ENCODE measurements at places on chromosomes 6 and 20.

DNA sequence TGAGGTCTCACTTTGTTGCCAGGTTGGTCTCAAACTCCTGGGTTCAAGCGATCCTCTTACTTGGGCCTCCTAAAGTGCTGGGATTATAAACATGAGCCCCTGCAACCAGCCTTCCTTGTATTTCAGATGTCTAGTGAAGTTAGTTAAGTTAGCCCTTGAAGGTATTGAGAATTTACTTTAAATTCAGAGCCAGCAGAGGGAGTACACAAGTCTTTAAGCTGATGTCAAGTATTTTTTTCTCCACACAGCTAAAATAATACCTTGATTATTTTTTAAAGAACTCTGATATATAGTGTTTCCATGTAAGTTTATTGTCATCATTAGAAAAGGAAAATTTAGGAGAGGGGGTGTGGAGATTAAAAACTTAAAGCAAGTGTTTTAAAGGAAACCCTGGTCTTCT is 9.8 kb downstream of the FOXO3 start:
- no peak for DNase-seq

- DNase-seq, result no peak
Measured at GRCh38 chr20:32594204-32594603, 9.1 kb upstream of the NOL4L start.

DNA sequence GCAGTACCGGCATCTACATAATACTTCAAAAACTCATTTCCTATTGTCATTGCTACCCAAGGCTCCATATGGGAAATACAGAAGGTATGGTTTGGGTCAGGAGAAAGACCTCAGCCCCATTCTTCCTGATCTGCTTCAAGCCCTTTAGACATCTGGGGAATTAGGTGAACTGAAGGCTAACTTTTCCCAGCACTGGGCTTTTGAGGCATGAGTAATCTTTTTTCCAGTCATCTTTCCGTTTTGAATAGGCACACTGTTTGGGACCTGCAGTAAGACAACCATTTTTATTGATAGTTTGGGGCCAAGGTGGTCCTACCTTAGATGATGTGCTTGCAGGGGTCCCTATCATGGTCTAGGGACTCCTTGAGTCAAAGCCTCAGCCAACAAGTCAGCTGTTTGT is 198.4 kb downstream of the HAO1 start:
- DNase-seq, result no peak

GRCh38 chr6:12467706-12468670 is 177.8 kb downstream of the EDN1 start:
- no peak for DNase-seq

GRCh38 chr20:46013829-46014516 is 5.3 kb downstream of the MMP9 start:
- DNase-seq, result peak; percentile 61

GRCh38 chr6:170085475-170086401 is 205.1 kb downstream of the DLL1 start:
- DNase-seq, result no peak

GRCh38 chr20:31602779-31603441 is 2.2 kb upstream of the ID1 start:
- DNase-seq, result peak; percentile 35

GRCh38 chr6:125198398-125198937 is 44.9 kb downstream of the TPD52L1 start:
- no peak for DNase-seq

- DNase-seq, result no peak
Measured at GRCh38 chr20:44703183-44703925, 11.8 kb upstream of the CCN5 start.

DNA sequence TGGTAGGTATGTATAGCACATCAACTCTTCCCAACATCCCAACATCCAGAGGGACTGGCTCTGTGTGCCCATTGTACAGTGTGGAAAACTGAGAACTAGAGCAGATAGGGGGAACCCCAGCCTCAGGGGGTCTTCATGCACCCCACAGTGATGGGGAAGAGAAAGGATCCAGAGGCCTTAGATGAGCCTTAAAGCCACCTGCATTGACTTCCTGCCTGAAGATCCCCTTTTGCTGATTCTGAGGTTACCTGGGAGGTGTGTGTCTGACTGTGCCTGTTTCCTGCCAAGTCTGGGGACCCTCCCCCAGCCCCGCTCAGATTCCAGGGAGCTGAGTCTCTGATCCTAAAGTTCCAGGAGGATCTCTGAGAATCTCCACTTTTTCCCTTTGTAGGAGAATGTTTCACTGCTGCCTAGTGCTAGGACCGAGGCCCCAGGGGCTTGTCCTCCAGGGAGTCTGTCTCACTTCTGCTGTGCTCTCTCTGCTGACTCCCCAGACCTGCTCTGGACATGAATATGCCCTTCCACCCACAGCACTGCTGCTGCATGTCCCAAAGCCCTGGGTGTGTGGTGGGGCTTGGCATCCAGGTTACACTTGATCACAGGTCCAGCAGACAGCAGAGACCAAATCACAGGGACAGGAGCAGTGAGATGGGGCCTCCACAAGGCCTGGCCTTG is 12.8 kb upstream of the PGC start:
- DNase-seq, result no peak

DNA sequence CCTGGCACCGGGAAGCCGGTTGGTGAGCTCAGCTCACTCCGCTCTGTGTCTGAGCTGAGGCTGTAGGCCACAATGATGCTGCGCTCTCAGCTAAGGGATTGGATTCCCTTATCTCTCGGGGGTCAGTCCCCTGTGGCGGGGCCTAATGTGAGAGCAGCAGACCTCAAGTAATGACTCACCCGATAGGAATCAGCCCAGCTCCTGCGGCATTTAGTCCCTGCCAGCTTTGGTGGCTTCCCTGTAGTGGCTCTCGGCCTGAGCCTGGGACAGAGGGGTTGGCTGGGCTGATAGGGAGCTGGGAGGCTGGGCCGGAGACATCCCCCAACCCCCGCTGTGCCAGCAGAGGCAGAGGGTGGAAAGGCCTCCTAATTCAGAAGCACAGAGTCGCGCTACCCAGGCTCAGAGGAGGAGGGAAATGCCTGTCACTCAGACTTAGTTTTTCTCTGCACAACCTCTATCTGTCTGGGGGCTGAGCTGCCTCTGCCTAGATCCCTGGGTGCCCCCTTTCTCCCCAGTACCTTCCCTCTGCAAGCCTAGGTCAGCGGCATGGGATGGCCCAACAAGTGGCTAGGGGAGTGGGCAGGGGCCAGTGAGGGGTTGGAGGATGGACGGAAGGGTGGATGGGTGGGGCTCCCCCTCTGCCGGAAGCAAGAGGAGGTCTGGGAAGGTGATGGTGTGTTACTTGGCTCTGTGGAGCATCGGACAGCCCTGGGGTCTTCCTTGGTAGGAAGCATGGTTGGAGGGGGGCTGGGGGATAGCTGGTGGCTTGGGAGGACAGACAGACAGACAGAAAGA is 92.2 kb downstream of the CDH22 start:
- DNase-seq, result no peak

DNA sequence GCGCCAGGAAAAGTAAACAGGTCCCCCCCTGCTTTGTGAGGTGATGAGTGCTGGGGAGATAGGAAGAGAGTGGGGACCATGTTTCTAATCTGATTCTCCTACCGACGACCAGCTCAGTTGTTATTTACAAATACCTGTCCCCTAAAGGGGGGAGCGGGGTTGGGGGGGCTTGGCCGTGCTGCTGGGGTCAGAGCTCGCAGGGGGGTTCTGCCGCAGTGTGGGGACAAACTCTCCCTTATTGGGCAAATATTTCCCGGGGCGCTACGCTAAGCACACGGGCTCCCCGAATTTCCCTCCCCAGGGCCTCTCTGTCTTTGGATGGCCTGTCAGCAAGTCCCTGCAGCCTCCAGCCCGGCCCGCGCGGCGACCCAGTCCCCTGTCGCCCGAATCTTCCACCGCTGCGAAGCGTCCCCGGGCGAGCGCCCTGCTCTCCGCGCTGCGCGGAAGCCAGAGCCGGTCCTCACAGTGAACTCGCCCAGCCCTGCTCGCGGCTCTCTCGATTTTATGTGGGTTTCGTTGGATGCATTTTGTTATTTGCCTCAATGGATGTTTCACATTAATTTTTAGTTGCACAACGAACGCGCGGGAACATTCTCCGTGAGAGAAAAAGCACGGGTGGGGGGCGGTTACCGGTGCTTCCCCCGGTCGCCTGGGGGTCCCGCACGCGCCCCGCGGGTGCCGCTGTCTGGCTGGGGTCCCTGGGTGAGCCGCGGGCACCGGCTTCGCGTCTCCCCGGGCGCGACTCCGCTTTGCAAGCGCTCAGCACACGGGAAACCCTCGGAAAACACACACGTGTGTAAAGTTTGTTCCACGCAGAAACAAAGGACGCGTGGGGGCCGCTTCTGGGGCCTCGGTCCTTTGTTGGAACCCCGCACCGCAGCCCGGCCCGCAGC is 1.5 kb upstream of the STX16 start:
- DNase-seq, result peak; percentile 29

DNA sequence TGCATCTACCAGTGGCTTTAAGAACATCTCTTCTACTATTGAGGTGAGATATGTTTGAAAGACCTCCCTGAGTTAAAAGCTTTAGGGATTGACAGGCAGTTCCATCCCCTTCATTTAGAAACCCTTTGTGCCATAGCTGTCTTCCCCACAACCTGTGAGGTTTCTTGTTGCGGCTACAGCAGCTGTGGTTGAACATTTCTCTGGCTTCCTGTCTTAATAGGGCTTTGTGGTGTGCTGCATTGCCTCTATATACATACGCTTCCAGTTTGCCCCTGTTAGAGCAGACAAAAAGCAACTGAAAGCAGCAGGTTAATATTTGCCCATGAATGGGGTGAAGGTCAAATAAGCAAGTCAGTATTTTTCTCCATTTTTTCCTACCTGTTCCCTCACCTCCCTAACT is 210.2 kb downstream of the TMEM200A start:
- peak; percentile 4 for DNase-seq

DNA sequence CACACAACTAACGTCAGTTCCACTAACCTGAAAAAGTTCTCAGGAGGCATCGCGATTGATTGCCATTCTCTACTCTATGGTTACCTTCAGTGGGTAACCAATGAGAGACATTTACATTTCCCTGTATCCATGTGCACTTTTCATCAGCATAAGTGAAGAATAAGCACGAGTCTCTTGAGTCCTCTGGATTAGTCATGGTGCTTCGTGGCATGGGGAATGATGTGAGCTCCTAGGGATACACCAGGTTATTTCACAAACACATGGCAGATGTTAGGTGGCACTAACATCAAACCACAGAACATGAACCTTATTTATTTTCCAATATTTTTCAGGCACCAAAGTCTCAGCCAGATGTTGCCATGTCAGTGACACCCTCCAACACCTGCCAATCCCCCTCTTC is 64.0 kb downstream of the FYN start:
- no peak for DNase-seq

DNA sequence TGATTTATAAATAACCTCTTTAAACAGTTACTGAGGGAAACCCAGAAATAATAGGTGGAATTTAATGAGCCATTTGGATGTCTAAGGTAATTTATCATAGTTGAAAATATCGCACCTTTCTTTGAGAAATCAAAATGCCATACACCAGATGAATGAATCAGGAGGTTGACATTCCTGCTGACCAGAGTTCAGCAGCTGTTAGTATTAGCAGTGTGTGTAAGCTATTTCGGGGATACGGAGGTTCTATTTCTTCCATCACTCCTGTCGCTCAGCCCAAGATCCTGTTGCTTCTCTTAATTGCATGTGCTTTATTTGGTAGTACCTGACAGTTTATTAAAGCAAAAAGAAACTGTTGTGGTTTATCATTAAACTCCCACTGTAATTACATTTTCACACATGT is 67.1 kb downstream of the HDGFL1 start:
- DNase-seq, result no peak

DNA sequence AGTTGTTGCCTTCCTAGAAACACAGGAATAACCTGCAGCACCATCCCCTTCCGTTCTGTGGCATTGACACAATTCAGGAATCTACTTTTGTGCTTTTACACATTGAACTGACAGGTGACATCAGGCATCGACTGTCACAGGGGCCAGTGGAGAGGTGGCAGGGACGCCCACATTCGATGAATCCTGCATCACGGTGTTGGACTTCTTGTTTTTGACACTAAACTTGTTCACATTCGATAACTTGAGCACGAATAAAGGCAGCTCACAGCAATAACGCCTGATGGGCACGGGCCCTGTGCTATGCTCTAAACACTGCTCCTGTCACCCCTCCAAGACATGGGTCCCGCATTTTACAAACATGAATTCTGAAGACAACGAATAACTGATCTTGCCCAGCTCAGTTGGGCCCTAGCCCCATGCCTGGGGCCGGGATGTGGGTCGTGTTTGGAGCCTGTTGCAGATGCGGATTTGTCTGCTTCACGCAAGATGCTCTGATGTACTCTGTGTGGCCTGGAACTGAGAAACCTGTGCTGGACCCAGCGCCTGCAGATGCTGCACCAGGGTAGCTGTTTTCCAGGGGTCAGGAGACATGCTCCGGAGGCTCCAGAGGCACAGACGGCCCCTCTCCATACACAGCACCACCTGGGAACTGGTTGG is 75.7 kb downstream of the TTLL2 start:
- no peak for DNase-seq

GRCh38 chr6:147226163-147226724 is 22.0 kb downstream of the STXBP5 start:
- no peak for DNase-seq

DNA sequence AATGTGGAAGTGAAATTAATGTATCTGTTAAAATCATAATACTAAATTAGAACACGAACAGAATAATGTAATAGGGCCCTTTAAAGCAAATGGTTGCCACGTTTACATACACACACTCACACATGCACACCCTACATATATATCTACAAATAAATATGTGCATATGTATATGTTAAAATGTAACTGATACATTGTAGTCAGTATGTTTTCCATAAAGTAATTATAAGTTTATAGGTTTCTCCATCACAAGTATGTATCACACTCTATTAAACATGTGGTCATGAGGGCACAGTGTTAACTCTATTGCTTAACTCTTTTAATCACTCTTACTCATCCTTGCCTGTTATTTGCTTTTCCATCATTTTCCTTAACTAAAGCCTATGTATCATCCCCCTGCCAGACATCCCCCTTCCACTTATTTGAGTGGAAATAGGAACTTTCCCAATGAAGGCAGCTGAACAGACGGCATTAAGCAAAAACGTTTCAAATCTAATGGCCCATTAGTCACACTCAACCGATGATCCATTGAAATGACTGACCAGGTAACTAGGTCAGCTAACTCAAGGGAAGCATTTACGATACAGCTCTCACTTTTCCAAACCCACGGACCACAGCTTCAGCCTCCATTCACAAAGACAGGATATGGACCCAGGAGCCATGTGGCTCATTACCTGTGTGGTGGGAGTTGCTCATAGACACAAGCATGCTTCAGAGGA is 89.3 kb downstream of the HAO1 start:
- DNase-seq, result no peak

All from activated T-helper 9 cell treated with anti-CD3 and anti-CD28 coated beads, Interleukin-2, amount 50 U/mL, for 16 hours (primary cell).